Hematopoietic multipotent progenitor cell treated with erythropoietin and hydrocortisone succinate and interleukin-3 and kit ligand, for 15 days (in vitro differentiated cells): ENCODE measurements at places on chromosomes 2 and 18.

DNA sequence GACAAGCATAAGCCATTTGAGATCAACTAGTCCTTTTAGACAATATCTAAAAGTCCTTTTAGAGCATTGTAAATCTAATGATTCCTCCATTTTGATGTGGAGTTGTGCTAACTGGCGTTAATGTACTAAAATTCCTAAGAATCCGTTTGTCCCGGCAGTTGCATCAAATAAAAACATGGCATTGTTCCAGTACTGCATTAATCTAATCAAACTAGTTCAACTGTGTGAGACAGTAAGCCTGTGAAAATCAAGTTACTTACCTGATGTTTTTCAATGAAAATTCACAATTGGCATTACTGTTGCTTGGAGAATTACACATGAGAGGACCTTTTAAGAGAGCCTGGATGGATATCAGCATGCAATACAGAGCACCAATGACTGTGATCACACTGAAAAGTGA is 13.3 kb downstream of the TM4SF20 start:
- DNase-seq: no peak

GRCh38 chr18:9428862-9429661 is 46.3 kb upstream of the RALBP1 start:
- no peak for DNase-seq

GRCh38 chr2:232613538-232614134 is 19.8 kb upstream of the EFHD1 start:
- DNase-seq: no peak

DNA sequence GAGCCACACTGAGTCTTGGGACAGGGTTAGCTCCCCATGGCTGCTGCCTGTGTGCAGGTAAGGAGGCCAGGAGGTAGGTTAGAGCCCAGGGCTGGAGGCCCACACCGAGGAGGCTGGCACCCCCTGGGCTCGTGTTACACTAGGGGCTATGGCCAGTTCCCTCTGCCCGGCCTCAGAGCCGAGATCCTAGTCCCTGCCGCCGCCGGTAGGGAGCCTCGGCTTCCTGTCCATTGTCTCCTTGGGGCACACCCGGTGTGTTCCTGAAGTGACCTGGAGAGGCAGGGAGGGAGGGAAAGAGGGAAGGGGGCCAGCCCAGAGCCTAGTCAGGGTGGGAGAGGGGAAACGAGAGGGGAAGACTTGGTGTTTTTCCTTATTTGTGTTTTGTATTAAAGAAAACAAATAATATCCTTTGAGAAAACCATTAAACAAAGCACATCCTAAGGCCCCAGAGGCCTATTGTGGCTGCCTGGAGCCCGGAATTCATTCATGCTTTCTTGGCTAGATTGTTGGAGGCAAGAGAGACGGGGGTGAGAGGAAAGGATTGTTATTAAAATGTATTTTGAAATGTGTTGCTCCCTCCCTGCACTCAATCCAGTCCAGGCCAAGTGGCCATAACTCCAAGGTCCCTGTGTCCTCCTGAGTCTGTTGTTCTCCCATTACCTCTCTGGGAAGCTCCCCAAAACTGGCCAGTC is 170.7 kb downstream of the CTIF start:
- DNase-seq: no peak

GRCh38 chr2:105595536-105595935 is 149.2 kb upstream of the NCK2 start:
- DNase-seq: no peak

DNA sequence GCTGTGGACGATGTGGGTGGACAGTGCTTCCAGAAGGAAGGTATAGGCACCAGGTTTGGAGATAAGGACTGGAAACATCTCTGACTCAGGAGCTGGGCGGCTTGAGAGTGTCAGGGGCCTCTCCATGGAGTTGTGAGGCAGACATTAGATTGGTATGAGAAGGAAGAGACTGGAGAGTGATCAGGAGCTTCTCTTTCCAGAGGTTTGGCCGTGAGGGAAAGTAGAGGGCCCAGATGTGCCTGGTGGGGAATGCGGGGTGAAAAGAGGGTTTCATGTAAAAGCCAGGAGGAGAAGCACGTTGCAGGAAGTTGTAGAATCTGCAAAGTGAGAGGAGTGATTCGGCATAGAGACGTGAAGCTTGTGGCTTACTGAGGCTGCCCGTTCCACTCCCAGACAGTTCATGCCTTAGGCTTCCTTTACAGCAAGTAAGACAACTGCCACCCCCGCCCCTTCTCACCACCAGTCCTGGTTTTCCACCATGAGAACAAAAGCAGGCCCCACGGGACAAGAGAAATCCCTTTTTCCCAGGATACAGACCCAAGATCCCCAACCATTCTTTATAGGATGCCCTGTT is 166.3 kb upstream of the HDAC4 start:
- DNase-seq: no peak

DNA sequence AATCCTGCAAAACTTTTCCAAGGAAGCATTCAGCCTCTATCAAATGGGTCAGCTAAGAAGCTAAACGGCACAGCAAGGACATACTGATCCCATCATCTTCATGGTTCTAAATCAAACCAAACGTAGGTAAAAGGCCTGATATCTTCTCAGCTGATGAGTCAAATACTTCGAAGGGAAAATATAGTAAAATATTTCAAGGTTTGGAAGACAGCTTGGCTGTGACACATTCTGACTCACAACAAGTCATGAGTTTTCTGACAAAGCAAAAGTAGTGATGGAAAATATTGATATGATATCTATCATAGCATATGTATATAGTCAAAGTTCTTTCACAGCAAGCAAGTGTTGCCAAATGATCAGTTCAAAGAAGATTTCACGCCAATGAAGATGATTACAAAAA is 31.5 kb downstream of the DOCK10 start:
- DNase-seq: no peak
